ENCODE measurements at places on chromosomes 6 and 20.

GRCh38 chr6:151627689-151628444 is 134.1 kb downstream of the CCDC170 start:
- DNase-seq = no peak

DNA sequence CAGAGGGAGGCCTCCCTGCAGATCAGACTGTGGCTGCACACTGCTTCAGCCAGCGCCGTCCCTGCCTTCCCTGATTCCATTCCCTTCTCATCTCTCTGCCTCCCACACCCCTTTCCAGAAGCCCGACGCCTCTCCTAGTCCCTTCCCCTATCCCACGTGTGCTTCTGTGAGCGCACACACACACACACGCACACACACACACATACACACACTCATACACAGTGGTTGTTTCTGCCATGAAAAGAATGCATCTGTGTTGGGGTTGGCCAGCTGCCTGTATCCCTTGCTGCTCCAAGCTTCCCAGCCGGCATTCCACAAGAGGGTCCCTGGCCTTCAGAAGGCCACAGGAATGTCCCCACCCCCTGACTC is 51.7 kb downstream of the MOCS1 start:
- DNase-seq = no peak

GRCh38 chr20:45985573-45985972 is 13.6 kb upstream of the ZNF335 start:
- DNase-seq = no peak

GRCh38 chr6:105514306-105514705 is 111.4 kb upstream of the PREP start:
- no peak for DNase-seq

DNA sequence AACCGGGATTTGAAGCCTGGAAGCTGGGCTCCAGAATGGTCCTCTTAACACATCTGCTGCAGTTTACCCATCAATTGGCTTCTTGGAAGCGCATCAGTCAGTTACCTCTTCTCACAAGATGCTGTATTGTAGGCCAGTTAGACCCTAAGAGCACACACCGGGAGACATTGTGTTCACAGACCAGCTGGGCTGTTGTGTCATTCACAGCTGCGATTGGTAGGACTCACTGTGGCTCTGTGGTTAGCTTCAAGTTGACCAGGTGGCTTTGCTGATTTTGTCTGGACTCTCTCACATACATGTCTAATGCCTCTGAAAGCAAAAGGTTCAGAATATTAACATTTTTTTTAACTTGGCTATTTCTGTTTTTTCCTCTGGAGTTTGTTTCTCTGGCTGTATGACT is 64.8 kb downstream of the SNX9 start:
- no peak for DNase-seq

GRCh38 chr6:19699932-19700331 is 137.2 kb upstream of the ID4 start:
- no peak for DNase-seq

DNA sequence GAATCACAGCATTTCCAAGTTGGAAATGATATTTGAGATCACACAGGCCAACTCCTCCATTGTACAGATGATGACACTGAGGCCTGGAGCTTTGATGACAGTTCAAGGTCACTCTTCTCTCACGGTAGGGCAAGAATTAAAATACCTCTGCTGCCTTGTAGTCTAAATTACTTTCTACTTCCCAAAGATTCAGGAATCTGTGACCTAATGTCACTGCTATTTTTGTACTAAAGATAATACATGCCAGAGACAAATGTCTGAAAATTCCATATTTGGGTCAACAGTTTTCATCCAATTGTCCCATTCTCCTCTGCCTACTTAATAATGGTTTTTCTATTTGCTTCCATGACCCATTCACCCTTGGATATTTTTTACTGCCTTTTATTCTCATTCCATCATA is 160.0 kb downstream of the SOD2 start:
- no peak for DNase-seq

DNA sequence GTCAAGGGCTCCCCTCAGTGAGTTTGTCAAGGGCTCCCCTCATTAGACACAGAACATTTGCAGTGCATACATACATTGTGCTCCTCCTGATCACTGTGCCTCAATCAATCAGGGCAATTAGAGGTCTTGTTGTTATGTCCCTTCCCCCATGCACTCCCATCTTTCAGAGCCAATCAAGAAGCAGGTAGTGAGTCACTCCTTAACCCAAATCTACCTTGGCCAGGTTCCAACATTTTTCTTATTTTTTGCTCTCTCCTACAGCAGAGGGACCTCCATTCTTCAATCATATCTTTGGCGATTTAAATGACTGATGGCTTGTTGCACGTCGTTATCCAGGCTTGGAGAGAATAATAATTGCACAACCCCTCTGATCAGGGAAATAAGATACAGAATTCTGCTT is 409.9 kb upstream of the SPTLC3 start:
- DNase-seq = no peak

- DNase-seq = no peak
Observed at GRCh38 chr20:37457921-37458320, 63.1 kb upstream of the NNAT start.

DNA sequence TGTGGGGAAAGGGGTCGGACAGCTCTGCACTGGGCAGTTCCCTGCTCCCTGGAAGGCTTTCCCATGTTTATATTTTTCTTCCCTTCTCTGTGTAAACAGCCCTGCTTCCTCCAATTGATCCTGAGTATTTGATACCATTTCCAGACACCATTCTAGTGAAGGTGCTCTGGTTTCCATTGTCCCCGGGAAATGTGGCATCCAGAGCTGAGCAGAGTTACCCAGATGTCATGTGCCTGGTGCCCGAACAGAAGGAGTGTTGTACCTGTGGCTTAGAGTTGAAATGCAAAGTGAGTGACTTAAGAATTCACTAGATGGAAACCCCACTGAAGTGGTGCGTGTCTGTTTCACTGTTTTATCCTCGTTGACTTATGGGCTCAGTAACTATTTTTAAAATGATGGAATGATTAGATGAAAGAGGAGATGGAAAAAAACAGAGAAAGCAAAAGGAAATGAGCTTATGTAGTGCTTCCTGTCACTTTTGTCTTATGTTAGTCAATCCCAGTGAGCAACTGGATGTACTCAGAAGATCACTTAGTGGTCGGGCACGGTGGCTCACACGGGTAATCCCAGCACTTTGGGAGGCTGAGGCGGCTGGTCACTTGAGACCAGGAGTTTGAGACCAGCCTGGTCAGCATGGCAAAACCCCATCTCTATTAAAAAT is 83.8 kb downstream of the SASH1 start:
- no peak for DNase-seq

- no peak for DNase-seq
Observed at GRCh38 chr6:84731901-84732300, 32.5 kb downstream of the TBX18 start.

Measured in activated CD4-positive, alpha-beta T cell treated with anti-CD3 and anti-CD28 coated beads, Interleukin-2, amount 50 U/mL, for 48 hours (primary cell).